Fibroblast of skin of right biceps (primary cell): ENCODE measurements at places on chromosomes 3 and 15.

- no peak for DNase-seq
Observed at GRCh38 chr15:41849861-41850260, 11.2 kb downstream of the PLA2G4B start.

DNA sequence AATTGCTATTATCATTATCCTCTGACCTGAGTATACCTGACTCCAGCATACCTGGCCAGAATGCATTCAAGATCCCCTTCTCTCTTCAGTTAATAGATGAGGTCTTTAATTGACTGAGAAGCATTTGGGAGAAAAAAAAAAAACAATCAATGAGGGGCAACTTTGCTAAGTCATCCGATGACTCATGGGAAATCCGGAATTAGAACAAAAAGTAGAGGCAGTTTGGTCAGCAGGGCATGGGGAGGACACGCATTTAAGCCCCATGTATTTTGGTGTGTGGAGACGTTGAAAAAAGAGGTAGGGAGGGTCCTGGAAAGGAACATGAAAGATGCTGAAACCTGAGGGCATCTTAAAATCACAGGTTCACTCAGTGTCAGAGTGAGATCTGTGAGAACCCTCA, 256.2 kb downstream of the RORA start:
- peak; percentile 92 for DNase-seq

DNA sequence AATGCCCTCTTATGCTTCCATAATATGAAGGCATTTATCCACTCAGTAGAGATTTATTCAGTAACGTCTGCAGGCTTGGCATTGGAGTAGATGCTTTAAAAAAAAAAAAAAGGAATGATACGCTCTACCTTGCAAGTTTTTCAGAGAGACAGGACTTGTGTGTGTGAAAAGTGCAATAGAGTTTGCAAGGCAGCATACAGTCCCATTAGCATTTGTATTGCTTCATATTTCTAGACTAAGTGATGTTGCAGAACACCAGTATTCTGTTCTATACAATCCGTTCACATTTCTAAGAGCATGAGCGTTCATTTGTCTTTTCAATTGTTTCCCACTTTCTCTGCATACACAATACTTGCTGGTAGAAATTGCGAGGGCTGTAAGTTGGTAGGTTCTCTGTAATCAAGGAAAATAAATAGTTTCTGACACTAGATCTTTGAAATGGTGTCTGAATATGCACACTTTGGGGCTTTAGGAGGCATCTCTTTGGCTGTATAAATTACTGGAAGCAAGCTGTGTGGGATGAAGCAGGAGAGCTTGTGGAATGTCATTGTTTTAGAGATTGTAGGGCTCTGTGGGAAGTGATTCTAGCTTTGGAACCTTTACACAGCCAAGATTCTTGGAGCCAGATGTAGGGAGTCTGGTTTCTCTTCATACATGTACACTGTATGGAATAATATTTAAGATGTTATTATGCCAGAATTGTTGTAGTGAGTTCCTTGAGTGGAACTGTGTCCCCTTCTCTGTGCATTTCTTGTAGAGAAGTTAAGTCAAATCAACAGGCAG, 262.7 kb downstream of the FEZF2 start:
- DNase-seq, result no peak

- no peak for DNase-seq
Observed at GRCh38 chr3:54736459-54736858, 191.4 kb downstream of the LRTM1 start.

DNA sequence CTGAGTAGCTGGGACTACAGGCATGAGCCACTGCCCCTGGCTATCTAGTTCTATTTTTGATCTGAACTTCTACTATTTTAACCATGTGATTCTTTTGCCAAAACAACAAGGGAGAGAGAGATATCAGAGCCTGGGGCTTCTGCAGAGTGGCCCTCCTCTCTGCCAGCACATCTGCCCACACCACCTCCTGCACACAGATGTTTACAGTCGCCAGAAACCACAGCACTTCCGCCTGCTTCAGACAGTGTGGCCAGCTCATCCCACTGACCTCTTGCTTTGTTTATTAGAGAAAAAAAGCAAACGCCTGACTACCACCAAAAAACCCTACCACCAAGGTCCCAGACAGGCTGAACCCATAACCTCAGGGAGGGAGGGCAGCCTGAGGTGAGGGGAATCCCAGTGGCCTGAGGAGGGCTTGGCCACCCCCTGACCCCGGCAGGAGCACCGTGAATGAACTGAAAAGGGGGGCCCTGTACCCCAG, 85.9 kb upstream of the ABHD2 start:
- DNase-seq, result peak; percentile 42

GRCh38 chr3:171936191-171936841, 93.2 kb downstream of the TMEM212 start:
- DNase-seq, result peak; percentile 70

DNA sequence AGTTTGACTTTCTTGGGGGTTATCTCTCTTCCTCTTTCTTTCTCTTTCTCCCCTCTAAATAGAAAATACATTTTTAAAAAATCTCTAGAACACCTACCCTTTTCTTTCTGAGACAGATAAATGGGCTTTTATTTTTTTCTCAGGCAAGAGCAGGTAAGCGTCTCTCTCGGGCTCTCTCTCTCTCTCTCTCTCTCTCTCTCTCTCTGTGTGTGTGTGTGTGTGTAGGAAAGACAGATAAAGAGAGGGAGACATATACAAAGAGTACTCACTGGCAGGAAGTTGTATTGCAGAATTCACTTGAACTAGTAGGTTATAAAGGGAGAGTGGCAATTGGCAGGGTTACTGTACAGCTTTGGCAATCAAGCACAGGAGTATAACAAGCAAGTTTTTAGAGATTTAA, 118.1 kb upstream of the LSAMP start:
- no peak for DNase-seq

- peak; percentile 85 for DNase-seq
Observed at GRCh38 chr3:138186803-138187295, 252 bp upstream of the ARMC8 start.

GRCh38 chr3:29695643-29696198, 414.9 kb downstream of the RBMS3 start:
- peak; percentile 83 for DNase-seq

- DNase-seq, result no peak
Observed at GRCh38 chr15:25385986-25386385, 52.8 kb downstream of the UBE3A start.

DNA sequence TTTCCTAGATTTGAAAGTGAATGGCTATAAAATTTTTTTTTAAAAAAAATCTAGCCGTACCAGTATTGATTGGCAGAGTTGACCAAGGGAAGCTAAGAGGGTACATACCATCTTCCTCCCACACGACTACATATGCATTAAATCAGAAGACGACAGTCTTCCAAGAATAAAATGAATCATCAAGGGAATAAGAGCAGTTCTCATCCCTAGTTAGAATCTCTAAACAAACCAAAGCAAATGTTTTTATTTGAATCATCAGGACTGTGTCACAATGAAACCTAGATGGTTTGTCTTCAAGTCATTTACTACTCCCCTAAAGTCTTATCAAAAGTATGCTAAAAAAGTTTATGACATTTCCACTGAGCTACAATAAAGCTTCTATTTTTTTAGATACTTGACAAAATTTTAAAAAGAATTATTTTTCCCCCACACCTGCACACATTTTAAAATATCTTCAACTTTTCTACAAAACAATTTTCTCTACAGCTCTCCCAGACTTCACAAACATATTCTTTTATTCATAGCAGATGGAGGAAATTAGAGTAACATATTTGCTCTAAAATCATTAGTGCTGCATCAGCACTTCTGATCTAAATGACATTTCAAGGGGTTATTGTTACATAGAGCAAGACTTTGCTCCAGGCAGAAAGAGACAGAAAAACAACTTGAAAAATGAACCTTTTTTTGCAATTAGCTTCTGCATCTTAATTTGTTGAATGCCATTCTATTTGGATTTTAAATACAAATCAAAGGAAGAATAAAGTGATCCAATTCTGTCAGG, 547.1 kb downstream of the FHIT start:
- peak; percentile 74 for DNase-seq

DNA sequence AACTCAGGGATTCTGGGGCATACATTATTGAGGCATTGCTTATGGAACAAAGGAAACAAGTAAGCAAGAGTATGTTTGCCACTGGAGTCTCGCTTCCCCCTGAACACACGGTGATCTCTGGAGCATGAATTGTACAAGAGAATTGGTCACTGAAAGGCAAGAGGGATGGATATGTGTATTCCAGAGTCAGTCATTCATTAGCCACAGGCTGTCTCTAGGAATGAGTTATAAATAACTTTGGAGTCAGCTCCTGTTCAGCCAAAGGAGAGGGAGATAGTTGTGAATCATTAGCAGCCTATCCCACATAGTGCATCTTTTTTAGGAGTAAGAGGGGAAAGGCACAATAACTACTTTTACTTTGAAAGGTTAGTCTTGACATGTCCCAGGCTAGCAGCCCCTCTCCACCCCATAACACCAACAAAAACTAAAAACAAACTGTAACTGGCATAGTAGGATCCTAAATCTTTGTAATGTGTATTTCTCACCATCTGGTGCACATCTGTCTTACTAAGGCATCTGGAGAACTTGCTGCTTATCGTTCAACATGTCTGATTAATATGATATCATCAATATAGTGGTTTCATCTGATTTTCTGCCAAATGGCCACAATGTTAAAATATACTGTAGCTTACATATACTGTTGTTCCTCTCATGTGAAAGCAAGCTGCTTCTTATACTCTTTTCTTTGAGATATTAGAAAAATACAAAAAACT, 462.2 kb downstream of the GRM7 start:
- DNase-seq, result peak; percentile 21

DNA sequence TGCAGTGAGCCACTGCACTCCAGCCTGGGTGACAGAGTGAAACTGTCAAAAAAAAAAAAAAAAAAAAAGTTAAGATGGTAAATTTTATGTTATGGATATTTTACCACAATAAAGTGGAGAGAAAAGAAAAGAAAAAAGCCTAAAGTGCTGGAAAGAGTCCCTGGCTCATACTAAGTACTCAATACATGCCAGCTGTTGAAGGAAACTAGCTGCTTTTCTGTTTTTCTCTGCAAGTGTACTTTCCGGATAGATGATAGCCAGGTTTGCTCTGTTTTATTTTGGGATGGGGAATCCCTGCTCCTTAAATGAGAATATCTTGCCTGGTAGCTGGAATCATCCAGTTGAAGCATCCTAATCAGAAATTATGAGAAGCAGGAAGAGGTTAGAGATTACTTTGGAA, 10.9 kb downstream of the EID1 start:
- DNase-seq, result no peak

DNA sequence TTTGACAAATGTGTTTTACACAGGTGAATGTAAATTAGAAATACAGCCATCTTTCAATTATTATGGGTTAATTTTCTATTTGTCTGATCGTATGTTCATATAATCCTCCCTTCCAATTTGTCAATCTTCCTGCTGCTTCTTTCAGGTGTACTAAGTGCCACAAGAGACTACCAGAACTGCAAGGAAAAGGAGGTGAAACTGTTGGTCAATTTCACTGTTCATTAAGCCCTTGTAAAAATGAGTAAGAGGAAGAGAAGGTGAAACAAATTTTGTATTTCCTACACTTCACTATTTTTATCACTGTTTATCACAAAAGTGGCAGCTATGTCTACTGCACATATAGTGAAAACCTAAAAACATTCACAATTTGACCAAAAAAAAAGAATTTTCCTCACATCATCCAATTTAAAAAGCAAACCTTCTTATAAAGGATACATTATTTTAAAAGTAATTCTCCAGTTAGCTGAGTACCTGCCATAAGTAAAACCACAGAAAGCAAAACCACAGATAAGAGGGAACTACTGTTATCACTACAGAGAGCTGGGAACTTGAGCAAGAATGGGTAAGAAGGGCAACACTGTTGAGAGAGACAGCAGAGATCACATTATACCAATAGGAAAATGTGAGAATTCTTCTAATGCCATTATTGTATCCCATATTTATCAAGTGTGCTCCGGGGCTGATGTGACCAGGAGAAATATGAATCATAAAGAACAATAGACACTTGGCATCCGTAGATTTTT, 163.0 kb downstream of the TBC1D5 start:
- DNase-seq, result peak; percentile 7

- no peak for DNase-seq
Observed at GRCh38 chr3:45426161-45426560, 37.8 kb downstream of the LARS2 start.

DNA sequence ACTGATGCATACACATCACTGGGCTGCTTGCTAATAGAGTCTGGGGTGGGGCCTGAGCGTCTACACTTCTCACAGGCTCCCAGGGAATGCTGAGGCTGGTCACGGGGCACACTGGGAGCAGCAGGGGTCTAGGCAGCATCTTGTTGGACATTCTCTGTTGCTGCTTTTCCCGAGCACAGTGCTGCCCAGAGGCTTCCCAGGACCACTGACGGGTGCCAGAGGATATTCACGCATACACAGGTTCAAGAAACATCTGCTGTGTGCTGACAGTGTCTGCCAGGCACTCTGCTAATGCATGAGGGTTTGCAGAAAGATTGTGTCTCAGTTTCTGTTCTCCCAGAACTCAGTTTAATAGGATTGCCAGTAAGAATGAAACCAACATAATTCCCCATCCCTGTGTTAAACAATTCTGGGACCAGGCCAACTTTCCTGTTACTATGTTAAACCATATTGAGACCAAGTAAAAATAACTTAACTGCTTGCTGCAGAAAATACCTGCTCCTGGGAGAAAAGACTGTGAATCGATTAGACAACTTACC, 23.9 kb upstream of the BCL2L10 start:
- no peak for DNase-seq

DNA sequence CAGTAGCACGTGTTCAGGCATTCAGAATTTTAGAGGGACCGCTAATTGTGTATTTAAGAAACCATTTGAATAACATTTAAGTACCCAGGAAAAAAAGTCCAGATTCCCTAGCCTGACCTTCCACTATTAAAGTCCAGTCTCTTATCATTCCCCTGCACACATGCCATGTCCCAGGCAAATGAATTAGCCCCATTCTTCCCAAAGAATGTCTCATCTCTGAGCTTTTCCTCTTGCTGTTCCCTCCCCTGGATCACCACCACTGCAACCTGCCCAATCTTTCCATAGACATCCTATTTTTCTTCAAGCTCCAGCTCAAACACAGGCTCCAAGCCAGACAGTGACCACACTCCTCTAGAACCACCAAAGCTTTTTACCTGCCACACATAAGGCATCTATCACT, 25.9 kb downstream of the PLD1 start:
- no peak for DNase-seq

- DNase-seq, result peak; percentile 3
Observed at GRCh38 chr3:39721076-39721475, 88.3 kb upstream of the MYRIP start.

GRCh38 chr3:50525987-50526386, 22.6 kb upstream of the CACNA2D2 start:
- DNase-seq, result peak; percentile 49

GRCh38 chr3:143443851-143444331, 324.3 kb downstream of the CHST2 start:
- DNase-seq, result peak; percentile 97

DNA sequence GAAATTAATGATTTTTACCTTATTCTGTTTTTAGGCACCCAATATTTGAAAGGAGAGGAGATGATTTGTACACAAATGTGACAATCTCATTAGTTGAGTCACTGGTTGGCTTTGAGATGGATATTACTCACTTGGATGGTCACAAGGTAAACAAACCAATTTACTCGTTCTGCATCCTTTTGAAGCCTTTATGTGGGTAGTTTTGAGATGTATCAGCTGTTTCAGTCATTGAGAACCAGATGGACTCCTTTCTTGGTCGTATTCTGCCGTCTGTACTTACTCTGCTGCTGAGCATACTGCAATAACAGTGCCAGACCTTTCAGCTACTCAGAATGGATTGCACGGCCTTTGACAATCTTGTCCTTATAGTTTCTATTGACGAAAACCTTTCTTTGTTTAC, 13.3 kb downstream of the DNAJB11 start:
- DNase-seq, result no peak
